Testis (tissue), 5 donors: ENCODE measurements at places on chromosomes 4 and X. TPM values are rescaled to one million over a fixed set of nuclear protein-coding genes. Genes with fewer than 3 reads are reported as not detected.

DNA sequence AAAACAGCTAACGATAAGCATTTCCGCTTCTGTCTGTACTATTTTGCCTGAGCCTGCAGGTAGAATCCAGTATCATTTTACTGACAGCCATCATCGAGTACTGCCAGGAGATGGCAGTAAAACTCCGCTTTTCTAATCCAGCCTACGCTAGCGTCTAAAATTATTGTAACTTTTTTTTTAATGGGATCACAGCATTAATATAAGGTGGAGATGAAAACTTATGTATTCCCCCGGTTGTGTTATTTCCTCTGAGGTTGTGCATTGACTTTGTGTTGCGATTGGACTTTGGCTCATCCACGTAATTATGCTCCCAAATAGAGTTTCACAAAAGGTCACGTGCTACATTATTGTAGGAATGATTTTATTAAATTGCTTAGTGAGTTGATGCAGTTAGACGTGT, 248.1 kb downstream of the C4orf33 start:
- no peak overlapping the region for H3K27ac ChIP-seq
- peak; percentile 39 for DNase-seq
- no peak overlapping the region for H3K4me3 ChIP-seq
- H3K4me1 ChIP-seq: peaks cover 5% of the 10 kb centered on the region

The UXT gene
- total RNA-seq: 63.8 TPM

The N4BP2 gene
- total RNA-seq: 8.5 TPM

The GATA1 gene
- not detected for total RNA-seq

DNA sequence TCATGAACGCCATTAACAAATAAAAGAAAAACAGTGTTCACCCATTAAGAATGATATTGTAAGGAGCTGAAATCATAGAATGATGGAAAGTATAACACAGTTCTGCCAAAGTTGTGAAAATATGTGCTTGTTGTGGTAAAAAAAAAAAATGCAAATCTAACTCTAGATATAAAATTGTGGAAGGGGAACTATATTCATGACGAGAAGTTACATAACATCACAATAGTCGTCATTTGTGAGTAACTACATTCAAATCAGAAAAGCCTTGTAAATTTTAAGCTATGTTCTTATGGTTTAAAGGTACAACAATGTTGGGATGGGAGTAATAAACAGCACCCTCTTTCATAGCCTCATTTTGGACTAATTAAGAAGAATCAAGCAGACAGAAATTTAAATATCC, 57.6 kb upstream of the PRDM8 start:
- no peaks in the 10 kb centered on the region for H3K27me3 ChIP-seq
- H3K4me1 ChIP-seq: no peaks in the 10 kb centered on the region
- H3K36me3 ChIP-seq: no peaks in the 10 kb centered on the region

GRCh38 chrX:100645106-100645505, 1.1 kb downstream of the SRPX2 start:
- H3K27me3 ChIP-seq: no peaks in the 10 kb centered on the region
- DNase-seq: no peak
- H3K36me3 ChIP-seq: no peaks in the 10 kb centered on the region
